ENCODE measurements at places on chromosomes 5 and 9.

GRCh38 chr9:112280904-112281303 lies 52.5 kb downstream of the PTBP3 start:
- no peak for DNase-seq

GRCh38 chr9:69549310-69550202 lies 122.6 kb downstream of the APBA1 start:
- DNase-seq, result no peak

GRCh38 chr9:125700791-125701190 lies 6.2 kb downstream of the MAPKAP1 start:
- DNase-seq, result no peak

- DNase-seq, result no peak
Measured at GRCh38 chr5:138573949-138574670, 1.1 kb downstream of the HSPA9 start.

DNA sequence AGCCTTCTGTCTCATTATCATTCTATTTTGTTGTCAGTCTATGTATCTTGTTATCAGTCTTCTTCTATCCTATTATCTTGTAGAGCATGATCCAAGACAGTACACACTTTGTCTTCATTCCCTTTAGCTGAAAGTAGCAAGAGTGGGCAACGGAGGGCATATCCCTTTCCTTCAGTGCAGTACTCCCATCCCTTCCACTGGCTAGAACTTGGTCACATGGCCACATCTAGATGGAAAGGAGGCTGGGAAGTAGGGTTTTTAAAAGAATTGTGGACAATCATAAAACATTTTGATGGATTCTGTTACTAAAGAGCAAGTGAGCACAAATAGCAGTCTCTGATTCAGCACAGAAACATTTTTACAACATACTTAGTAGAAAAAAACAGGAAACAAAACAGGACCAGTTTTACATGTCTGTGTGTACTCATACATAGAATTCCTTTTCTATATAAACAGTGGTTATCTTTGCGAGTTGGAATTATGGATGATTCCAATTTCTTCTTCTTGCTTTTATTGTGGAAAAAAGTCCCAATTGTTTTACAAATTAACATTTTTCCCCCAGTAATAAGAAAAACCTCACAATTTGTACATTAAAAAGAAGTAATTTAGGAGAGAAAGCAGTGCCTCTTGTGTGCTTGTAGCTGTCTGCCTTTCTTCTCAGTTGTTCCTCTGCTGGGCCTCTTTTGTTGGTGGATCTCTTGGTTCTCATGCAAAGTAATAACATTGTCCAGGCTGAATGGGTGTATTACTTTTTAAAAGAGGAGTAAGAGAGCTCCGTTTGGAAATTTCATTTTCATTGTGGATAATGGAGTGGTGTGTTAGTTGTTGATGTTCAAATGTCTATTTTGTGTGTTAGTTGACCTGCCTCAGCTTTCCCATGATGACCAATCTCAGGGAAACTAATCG lies 410.9 kb upstream of the TRPC7 start:
- DNase-seq, result no peak

- no peak for DNase-seq
Measured at GRCh38 chr5:146082798-146083197, 22.6 kb downstream of the PLAC8L1 start.

- DNase-seq, result no peak
Measured at GRCh38 chr5:171593976-171594375, 174.5 kb downstream of the FGF18 start.

GRCh38 chr9:70315389-70315788 lies 56.6 kb downstream of the SMC5 start:
- no peak for DNase-seq

- peak; percentile 7 for DNase-seq
Measured at GRCh38 chr5:98050583-98050982, 722.9 kb upstream of the RGMB start.

DNA sequence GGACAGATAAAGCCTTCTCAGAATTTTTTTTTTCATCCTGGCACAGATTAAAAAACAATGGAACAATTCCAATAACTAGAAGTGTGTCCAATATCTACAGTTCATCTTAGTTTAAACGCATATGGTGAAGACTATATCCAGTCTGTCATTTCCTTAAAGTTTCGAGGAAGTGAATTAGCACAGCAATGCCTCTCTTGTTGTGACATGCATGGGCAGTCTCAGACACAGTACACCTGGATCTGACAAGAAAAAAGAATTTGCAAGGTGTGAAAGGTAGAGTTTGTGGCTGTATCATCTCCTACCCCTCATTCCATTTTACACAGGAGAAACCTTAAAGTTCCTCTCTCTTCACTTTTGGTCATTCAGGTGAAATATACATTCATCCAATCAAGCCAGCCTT lies 100.6 kb upstream of the ADAMTS19 start:
- no peak for DNase-seq
